Colonic mucosa (tissue), 4 donors: ENCODE measurements at places on chromosomes 7 and 10.
A peak's percentile ranks its signal among the peaks of the same experiment; 100 is the strongest.

DNA sequence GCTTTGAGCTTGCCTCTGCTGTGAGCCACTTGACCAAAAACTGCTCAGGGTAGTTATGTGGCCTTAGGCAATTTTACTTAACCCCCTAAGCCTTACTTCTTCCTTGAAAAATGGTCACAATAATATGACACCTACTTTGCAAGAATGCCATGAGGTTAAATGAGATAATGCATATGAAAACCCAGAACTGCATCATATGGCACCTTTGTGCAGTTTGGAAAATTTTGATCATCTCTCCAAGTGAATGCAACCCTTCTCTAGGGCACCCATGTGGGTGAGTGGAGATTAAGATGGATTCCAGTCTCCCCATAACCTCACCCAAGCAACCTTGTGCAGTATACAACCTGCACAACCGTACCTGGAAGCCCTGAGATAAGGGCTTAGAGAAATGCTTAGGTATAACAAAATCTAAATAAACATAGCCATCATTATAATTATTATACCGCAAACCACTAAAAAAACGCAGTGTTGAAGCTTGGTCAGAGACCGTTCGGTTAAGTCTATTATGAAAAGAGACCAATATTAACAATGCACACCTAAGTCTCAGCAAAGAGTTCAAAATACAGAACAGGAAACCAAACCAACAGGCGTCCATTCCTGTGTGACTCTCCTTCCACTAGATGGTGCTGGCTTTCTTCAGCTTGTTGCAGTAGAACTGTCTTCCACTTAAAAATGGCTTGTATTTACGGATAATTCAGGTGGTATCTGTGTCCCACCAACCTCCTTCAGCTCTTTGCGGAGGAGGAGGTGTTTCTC is 21.0 kb upstream of the ASB15 start:
- peak; percentile 22 for DNase-seq

DNA sequence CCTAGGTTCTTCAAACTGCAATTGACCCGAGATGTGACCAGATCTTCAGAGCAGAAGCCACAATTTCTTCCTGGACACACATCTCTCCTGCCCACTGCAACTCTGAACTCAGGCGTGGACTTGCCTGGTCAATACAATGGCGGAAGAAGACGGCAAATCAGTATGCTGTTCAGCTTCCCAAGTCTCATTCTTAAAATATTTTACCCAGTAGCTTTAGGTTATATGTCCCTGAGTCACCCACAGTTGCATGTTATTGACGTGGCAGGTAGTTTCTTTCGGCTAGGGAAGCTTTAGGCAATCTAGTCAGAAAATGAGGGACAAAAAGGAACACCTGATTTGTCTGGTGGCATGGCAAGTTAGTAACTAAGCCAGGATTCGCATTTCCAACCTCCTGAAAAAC is 22.5 kb downstream of the CEP41 start:
- DNase-seq = no peak

GRCh38 chr7:102093599-102094315 is 192.9 kb upstream of the SH2B2 start:
- peak; percentile 73 for DNase-seq

DNA sequence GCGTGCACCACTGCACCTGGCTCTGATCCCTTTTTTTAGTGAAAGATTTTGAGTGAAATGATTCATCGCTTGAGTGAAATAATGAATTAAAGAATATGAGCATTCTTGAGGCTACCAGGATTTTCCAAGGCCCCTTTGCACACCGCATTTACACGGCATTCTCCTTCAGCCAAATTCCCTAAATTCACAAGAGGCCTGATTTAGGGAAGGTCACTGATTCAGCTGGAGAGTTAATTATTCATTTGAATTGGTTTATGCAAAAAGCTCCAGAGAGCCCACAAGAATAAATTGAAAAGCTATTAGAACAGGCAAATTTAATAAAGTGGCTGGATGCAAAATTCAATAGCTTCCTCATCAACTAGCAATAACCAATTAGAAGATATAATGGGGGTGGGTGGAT is 46.5 kb downstream of the LEP start:
- no peak for DNase-seq

- no peak for DNase-seq
These were observed 2.9 kb downstream of the TECPR1 start for GRCh38 chr7:98249106-98249505.
